ENCODE measurements at places on chromosomes 7 and 10.
A peak's percentile ranks its signal among the peaks of the same experiment; 100 is the strongest.

GRCh38 chr7:124251636-124252035 lies 218.8 kb upstream of the TMEM229A start:
- DNase-seq, result no peak

DNA sequence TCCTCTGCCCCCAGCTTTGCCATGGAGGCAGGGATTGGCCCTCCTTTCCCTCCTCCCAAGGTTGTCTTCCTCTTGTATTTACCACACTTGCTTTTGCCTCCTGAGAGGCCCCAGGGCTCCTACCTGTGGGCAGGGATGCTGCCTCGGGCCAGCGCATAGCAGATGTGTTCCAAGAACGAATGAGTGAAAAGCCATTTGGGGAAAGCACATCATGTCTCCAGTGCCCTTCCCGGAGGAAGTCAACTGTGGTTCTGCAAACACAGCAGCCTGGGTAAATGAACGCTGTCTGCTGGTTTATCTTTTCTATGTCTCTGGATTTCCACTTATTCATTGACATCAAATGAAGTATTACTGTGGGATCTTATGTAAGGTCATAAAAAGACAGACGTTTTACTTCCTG lies 161.7 kb downstream of the FANK1 start:
- DNase-seq, result no peak

GRCh38 chr7:37283716-37284115 lies 164.9 kb downstream of the ELMO1 start:
- DNase-seq, result no peak

DNA sequence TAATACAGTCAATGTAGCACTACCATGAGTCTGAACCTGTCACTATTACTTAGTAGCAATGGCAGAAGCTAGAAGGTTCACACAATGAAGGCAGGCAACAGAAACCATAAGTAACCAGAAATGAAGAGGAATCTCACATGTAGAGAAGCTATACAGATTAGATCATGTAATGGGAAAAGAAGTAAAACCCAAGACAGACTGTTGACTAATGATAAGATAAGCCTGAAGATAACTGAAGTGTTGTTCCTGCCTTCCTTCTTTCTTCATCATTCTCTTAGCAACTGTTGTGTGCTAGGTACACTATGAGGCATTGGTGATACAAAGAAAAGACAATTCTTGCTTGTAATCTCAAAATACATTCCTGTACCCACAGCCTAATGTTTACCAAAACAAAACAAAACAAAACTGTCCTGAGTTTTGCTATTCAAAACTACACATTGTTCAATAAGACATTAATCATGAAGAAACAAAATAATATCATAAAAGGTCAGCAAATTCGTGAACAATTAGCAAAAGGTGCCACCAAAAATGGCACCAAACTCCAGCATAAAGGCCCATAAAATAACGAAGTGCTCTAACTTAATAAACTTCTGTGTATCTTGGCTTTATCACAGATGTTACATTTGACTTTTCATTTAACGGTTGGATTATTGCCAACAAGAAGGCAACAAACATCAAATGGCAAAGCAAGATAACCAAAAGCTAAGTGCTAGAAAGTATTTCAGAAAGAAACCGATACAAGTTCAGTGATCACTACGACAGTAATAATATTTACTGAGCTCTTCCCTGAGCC lies 27.1 kb downstream of the ZNF800 start:
- DNase-seq, result no peak

- DNase-seq, result no peak
Measured at GRCh38 chr7:22082553-22082885, 136.8 kb upstream of the CDCA7L start.

- no peak for DNase-seq
Measured at GRCh38 chr10:116853701-116854100, 4.4 kb downstream of the ENO4 start.

GRCh38 chr7:108114117-108114841 lies 15.9 kb downstream of the LAMB4 start:
- DNase-seq, result peak; percentile 54
